ENCODE measurements at places on chromosomes 16 and 17. TPM values are rescaled to one million over a fixed set of nuclear protein-coding genes. Genes with fewer than 3 reads are reported as not detected.

DNA sequence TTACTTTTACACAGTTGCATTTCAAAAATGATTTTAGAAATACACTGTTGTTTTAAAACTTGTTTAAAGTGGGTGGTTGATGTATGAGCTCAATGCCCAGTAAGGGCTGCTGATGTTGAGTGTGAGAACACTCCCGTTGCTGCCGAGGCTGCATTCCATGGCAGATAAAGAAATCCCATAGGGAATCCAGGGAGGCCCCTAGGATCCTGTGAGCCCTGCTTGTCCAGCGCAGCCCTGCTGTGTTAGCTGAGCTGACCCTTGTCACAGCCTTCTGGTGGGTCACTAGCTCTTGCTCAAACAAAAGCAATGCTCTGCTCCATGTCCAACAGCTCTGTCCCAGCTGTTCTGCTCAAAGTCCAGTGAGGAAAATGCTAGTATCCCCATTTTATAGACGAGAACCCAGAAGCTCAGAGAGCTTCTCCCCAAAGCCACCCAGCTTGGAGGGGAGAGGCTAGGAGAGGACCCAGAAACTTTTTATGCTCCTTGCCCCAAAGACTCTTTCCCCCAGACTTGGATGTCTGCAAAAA is 18.6 kb upstream of the COL1A1 start:
- DNase-seq: no peak

DNA sequence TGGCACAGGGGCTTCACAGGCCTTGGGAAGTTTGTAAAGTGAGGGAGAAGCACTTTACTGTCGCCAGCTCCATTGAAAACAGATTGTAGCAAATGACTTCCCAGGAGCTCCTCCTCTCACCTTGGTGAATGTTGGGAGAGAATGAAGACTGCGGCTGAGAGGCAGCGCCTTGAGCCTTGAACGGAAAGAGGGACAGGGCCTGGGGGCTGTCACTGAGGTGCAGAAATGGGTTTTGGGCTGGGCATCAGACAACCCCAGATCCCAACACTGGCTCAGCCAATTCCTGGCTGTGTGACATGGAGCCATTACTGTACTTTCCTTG is 603 bp upstream of the MRTFB start:
- DNase-seq: no peak

DNA sequence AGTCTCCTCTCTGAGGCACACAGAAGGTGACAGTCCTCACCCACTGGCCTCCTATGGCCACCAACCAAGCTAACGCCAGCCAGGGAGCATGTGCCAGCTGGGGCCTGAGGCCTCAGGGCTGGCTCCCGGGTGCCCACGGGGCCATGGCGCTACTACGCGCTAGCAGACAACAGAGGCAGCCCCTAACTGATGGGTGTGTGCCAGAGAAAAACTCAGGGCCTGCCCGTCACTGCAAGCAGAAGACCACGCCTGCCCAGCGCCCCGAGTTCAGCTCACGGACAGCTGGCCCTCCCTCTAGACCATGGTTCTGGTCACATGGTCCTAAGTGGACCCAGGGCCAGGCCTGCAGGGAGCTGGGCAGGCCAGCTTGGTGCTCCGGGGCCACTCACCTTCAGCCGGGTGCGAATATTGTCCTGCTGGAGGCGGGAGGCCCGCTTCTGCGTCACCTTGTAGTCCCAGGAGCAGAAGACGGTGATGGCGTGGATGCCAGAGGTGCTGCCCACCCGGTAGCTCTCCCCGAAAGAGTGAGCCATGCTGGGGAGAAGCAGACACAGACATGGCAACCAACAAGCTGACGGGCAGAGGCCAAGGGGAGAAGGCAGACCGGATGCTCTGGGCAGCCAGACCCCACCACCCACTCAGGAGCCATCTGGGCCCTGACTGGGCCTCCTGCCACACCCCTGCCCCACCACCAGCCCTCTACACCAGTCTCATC is 6.2 kb downstream of the TMC6 start:
- DNase-seq: no peak

- DNase-seq: no peak
Observed at GRCh38 chr17:9408381-9408780, 167.2 kb downstream of the STX8 start.

DNA sequence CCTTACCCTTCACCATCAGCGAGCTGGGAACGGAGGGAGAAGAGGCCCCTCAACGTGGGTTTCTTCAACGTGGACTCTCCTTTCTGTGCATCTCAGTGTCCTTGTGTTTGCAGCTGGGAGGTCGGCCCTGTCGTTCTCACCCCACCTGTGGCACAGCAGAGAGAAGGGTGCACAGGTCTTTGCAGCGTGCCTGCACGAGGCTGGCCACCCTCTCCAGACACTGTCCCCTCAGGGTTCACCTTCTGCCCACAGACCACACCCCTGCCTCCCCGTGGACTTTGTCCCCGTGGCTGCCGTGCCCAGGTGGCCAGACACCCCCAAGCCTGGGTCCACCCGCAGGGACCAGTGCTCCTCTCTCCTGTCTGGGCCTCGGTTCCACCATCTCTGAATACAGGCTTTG is 7.3 kb upstream of the WDR45B start:
- no peak for DNase-seq

DNA sequence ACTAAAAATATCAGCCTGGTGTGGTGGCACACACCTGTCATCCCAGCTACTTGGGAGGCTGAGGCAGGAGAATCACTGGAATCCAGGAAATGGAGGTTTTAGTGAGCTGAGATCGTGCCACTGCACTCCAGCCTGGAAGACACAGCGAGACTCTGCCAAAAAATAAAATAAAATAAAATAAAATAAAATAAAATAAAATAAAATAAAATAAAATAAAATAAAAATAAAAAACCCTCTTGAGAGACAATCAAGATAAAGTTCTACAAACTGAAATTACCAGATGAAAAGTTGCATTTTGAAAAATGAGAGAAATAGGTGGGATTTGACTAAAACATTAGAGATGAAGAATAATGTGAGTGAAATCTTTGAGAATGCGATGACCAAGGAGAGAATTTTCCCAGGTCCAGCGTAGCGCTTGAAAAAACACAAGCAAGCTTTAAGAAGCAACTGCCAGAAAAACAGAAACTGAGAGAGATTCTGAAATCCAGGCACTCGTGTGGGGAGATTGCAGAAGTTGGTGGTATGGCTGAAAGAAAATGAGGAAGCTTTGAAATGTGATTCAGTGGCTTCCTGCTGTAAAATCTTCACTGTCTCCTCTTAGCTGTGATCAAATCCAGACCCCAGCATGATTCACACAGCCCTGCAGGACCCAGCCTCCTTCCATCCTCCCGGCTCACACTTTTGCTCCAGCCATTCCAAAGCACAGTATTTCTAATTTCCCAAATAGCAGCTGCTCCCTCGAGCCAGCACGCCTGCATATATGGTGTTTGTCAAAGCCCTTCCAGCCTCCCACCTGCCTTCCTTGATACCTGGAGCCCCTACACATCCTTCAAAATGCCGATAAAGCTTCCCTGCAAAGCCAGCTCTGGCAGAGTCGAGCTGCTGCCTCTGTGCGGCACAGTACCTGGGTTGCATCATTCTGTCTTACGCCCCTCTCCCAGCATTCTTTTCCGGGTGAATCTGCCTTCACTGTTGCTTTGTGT is 8.2 kb upstream of the CD300E start:
- DNase-seq: no peak

DNA sequence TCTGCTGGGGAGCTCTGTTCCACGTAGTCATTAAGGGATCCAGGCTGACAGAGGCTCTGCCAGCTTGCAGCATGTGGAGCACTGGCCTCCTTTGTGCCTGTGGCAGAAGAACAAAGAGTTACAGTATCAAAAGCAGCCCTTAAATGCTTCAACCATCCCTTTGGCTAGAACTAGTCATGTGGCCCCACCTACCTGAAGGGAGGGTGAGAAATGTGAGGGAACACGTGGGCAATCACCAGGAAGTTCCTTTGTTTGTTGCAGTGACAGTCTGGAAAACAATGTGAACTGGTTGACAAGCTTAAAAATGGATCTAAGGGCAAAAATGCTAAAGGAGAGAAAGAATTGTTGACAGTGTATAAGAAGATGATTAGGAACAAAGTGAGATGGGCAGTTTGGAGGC is 290.4 kb upstream of the HSBP1 start:
- DNase-seq: no peak

DNA sequence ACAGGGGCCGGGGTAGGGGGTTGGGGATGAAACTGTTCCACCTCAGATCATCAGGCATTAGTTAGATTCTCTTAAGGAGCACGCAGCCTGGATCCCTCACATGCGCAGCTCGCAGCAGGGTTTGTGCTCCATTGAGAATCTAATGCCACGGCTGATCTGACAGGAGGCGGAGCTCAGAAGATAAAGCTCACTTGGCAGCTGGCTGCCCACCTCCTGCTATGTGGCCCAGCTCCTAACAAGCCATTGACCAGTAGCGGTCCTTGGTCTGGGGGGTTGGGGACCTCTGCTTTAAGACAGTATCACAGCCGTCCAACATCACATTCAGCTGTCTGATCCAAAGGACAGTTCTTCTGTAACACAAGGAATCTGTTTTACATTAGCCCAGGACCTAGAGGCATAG is 62.5 kb downstream of the SLC39A11 start:
- no peak for DNase-seq

DNA sequence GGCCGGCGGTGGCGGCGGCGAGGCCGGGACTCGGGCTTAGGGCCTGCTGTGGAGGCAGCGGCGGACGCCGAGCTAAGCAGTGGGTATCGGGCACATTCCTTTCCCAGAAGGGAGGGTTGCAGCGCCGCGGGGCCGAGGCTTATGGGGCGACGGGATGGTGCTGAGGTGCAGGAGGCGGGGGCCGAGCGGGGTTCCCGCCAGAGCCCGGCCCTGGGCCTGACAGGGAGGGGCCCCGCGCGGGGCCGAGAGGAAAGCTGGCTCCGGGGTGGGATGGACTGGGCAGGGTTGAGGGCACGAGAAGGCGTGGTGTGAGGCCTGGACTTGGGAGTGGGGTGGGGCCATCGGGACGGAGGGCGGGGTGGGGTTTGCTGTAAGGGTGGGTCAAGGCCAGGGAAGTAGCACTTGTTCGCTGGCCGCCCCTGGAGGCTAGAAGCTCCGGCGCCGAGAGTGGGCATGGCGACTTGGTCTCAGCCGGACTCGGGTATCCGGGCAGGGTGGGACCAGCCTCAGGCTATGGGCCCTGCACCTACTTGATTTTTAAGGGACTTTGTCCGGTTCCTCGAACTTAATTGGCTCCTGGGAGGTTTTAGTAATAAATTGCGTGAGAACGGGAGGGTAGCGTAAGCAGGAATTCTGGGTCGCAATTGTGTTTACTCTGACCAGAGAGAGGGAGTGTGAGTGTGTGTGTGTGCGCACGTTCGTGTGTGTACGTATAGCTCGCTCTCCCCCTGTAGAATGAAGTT is 396 bp downstream of the NFE2L1 start:
- DNase-seq: peak; percentile 8

DNA sequence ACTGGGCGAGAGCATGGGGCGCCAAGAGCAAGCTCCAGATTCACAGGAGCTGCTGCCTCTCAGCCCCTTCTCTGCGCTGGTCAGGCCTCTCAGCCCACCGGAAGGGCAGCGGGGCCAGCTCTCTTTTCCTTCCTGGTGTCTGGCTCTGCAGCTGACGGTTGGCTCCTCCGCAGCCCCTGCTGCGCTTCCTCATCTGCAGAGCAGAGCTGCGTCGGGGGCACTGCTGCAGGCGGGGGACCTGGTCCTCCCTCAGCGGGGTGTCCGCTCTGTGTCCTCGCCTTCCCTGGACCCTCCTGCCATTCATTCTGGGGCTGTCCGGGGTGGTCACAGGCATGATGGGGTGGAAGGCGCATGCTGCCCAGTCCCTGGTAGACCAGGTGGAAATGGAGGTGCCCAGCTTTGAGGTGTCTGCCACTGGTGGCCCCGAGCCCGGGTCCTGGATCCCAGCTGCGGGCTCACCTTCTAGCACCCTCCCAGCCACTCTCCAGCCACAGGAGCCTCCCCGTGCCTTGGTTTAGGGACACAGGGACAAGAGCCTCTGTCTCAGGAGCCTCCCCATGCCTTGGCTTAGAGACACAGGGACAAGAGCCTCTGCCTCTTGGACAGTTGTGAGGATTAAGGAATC is 84.8 kb downstream of the IRF8 start:
- no peak for DNase-seq

DNA sequence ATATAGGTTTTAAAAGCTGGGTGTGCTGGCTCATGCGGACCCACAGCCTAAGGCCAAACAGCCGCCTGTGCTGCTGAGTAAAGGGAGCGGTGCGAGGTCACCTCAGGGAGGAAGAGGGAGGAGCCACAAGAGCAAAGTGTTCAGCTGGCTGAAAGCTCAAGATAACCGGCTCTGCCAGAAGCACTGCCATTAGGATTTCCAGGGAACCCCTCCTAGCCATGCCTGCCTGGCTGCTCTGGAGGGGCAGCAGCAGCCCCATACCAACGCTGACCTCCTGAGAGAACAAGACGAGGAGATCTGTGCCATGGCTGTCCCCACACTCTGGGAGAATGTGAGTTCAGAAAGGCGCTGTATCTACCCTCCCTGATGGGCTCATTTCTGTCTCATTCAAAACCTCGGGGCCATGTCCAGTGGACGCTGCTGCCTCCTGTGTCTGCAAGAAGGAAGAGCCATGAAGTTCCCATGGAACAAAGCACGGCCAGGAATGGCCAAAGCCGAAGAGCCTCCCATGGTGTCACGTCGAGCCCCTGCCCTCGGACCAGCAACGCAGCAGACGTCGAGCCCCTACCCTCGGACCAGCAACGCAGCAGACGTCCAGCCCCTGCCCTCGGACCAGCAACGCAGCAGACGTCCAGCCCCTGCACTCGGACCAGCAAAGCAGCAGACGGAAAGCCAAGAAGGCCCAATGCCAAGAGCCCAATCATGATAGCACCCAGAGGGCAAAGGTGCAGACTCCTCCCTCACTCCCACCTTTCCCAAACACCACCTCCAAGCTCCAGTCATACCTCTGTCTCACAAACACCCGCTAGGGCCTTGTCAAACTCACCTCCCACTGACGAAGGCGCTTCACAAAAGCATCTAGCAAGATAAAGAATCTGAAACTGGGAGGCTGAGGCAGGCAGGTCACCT is 107.0 kb downstream of the ANKRD11 start:
- peak; percentile 26 for DNase-seq

- peak; percentile 20 for DNase-seq
Observed at GRCh38 chr17:5282642-5283217, 646 bp downstream of the RABEP1 start.

- DNase-seq: no peak
Observed at GRCh38 chr17:11264183-11264871, 23.3 kb downstream of the SHISA6 start.

GRCh38 chr17:823501-823902 is 41.3 kb downstream of the MRM3 start:
- DNase-seq: no peak

BAHCC1 gene
- 0.49 TPM for total RNA-seq

DNAH9 gene
- not detected for total RNA-seq

SECTM1 gene
- total RNA-seq: 4.1 TPM

ITGAX gene
- total RNA-seq: 4.0 TPM

ZPBP2 gene
- total RNA-seq: not detected
